ENCODE measurements at places on chromosomes 1 and 21. TPM values are rescaled to one million over a fixed set of nuclear protein-coding genes. Genes with fewer than 3 reads are reported as not detected.

DNA sequence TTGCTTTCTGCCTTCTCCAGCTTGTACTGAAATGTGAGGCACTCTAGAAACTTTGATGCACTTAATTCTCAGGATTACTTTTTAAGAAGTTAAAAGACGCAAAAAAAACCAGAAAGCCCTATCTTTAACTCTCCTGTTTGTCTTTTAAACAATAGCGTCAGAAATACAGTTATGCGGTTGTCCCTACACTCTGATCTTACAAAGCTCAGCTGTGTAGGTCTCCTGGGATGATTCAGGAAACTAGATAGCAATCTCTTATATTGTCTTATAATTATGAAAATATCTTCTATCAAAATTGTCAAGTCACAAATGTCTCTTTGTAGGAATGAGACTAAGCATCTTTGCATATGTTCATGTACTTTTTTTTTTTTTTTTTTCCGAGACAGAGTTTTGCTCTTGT, 26.9 kb upstream of the RCAN3 start:
- DNase-seq = no peak

The NCAM2 gene
- not detected for total RNA-seq

DNA sequence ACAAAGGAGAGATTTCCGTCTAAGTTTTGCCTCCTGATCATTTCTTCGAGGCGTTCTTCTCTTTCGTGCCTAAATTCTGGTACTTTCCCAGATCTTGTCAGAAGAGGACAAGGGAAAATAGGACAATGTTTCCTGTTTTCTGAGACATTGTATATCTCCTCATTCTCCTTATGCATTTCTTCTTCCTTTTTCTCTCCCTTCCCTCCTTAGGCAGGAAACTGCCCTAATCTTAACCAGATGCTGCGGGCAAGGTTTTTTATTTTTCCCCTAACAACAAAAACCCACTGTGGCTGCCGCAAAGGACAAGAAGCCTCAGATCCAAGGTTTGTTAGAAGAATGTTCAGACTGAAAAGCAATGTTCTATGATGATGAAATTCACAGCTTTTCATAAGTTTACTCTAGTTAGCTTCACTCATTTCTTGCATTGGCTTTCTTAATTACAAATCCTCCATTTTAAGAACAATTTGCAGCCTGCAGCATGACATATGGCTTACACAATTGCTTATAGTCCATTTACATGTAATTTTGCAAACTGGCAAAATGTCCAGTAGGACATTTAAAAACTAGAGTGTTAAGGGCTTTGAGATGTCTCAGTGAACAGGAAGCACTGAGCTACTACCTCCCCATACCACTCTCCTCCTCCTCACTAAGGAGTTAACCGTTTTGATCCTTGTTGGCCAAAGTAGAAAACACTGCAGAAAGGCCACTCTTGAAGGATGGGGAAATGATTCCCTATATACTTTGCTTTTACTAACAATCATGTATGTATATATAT, 624 bp downstream of the CTSK start:
- DNase-seq = no peak

- DNase-seq = no peak
Observed at GRCh38 chr1:110673805-110674336, 869 bp downstream of the KCNA3 start.

GRCh38 chr1:53293123-53293522, 34.7 kb downstream of the LRP8 start:
- no peak for DNase-seq

The CAPN9 gene
- total RNA-seq = 0.31 TPM

The PLXNA2 gene
- total RNA-seq = 0.24 TPM

- no peak for DNase-seq
Observed at GRCh38 chr21:45465611-45466329, 60.8 kb downstream of the COL18A1 start.

The SIPA1L2 gene
- total RNA-seq = not detected

The SLC50A1 gene
- total RNA-seq = 22.5 TPM

The ATP1A2 gene
- total RNA-seq = not detected
